ENCODE measurements at places on chromosomes 6 and 20. TPM values are rescaled to one million over a fixed set of nuclear protein-coding genes. Genes with fewer than 3 reads are reported as not detected.

DNA sequence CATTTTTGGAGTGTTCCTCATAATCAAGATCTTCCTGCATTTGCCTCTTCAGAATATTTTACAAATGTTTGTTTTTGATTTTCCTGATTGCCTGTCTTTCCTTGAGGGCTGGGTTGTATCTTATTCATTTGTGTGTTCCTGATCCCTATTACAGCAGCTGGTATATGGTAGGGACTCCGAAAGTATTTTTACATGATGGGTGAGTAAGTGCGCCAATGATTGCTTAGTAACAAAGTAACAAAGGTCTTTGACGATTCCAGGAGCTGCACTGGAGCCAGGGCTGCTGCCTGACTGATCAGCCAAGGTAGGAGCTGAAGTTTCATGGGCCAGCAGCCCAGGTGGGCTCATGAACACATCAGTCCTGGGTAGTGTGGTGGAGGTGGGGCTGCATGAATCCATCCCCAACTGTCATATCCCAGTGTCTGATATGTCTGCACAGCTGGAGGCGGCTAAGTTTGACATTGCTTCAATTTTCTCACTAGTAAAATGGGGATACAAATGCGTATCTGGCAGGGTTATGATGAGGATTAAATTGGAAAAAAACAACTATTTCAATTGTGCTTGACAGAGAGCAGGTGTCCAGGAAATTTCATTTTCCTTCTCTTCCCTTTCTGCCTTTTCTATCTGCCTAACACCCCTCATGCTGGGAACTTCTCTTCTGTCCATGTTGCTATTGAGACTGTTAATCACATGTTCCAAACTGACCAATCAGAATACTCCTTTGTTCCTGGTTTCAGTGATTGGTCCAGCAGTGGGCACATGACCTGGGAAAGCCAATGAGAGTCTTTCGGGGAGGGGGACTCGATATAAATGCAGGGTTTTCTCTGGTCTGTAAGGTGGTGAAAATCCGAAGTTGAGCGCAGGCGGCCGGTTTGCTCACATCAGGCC, 90.7 kb downstream of the CDH26 start:
- no peak for DNase-seq

DNA sequence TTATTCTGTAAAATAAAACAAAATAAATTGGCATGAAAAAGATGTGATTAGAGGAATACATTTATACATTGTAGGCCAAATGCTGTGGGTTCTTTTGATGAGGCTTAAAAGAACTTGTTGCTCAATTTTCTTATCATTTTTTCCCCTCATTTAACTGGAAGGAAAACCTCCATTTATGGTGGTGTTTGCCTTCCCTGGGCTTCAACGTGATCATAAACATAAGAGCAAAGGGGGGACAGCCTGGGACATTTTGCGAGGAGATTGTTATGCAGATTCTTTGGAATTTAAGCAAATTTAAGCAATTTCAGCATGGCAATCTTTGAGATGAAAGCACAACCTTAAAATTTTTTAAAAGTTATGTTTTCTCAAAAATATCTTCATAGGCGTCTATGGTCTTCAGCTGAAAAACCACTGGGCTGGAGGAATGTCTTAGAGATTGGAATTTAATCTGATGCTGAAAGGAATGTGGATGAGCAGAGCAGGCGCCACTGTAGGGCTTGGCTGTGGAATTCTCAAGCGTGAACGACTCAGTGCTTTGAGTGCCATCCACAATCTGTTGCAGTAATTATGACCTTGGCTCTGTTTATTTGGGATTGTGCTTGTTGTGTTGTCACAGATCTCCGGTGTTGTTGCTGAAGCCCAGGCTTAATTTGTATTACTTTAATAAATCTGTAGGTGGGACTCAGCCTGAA, 149.4 kb upstream of the MLIP start:
- DNase-seq = no peak

GRCh38 chr6:90068264-90068663, 174.0 kb downstream of the GJA10 start:
- no peak for DNase-seq

Gene ATG5
- 27.5 TPM for total RNA-seq

Gene BMP5
- total RNA-seq = 0.18 TPM
